ELR (cell line): ENCODE measurements at places on chromosomes 11 and 22.
A peak's percentile ranks its signal among the peaks of the same experiment; 100 is the strongest.

DNA sequence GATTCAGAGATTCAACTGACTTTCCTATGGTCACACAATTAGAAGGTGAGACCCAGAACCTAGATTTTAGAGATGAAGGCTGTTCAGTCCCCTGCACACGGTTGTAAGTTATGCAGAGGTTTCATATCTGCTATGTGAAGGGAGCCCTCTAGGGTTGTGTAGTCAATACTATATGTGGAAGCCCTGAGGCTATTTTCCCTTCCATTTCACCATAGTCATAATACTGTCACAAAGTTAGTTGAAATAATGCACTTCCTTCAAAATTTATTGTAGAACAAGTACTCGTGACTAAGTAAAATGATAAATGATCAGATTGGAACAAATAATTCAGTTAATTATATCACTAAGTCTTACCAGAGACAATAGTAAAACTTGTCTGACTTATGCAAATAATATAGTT, 48.8 kb downstream of the ENDOD1 start:
- DNase-seq: peak; percentile 66

DNA sequence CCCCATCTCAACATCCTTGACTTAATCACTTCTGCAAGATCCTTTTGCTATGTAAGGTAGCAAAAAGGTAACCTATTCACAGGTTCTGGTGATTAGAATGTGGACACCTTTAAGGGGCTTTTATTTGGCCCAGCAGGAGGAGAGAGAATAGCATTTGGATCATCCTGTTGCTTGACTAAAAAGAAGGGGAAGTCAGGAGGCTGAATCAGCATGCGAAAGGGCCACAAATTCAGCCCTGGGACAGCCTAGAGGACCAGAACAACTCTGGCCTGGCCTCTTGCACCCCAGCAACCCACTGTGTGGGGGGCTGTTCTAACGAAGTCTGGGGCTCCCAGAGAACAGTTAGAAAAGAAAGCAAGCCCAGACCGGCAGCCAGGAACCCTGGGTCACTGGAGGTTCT, 3.2 kb upstream of the HMOX1 start:
- no peak for DNase-seq

- DNase-seq: no peak
Measured at GRCh38 chr11:14549891-14550290, 29.7 kb upstream of the PSMA1 start.

- no peak for DNase-seq
Measured at GRCh38 chr22:19619144-19620009, 94.9 kb upstream of the SEPTIN5 start.

DNA sequence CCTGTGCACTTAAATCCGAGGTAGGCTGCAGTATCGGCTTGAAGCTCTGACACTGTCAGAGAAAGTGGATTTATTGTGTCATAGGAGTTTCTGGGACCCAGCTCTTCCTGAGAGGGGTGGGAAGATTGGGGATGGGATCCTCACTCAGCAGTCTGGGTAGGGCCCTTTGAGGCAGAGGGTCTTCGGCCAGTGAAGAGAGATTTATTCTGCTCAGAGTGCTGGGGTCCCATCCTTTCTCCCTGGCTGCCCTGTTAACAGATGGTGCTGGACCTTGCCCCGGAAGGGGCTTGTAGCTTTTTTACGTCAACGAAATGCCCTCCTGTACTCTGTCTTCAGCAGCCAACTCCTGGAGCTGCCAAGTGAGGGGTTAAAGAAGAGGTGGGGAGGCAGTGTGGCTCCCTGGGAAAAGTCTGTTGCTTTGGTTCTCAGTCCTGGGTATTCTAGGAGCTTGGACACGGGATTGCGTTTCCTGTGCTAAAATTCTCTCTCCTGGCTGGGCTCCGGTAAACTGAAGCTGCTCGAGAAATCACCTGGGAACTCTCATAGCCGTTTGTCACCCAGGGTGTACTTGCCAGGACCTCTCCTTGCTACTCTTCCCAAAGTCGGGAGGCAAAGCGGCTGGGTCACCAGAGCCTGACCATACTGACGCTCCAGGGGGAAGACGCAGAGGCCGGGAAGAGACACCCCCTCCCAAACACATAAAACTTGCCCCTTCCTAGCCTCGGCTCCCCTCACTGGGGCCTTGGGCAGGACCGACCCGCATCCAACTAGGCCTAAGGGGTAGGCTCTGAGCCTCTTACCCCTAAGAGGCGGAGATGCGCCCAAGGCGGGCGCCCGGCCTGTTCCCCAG, 806 bp upstream of the SMDT1 start:
- DNase-seq: no peak

- DNase-seq: no peak
Measured at GRCh38 chr22:38248280-38248679, 24.5 kb downstream of the TMEM184B start.

- DNase-seq: no peak
Measured at GRCh38 chr22:24867323-24868022, 61.5 kb downstream of the SGSM1 start.

DNA sequence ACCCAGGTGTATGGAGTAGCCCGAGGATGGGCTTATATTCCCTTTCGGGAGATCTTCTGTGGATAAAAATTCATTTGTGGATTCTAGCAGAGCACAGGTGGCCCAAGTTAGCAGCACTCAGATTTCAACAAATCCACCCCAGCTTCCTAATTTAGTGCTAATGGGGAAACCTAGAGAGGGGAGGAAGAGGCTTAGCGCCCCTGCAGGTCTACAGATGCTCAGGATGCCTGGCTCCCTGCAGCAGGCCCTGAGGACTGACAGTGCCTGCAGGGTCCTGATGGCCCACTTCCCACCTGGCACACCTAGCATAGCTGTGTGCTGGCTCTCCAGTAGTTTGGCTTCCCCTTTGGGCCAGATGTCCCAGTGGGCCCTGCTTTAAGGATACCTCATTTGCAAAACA, 6.5 kb downstream of the DGAT2 start:
- DNase-seq: no peak

- DNase-seq: no peak
Measured at GRCh38 chr11:13346470-13346869, 68.9 kb downstream of the BMAL1 start.

GRCh38 chr11:64148226-64148916, 17.5 kb downstream of the MACROD1 start:
- DNase-seq: peak; percentile 75

DNA sequence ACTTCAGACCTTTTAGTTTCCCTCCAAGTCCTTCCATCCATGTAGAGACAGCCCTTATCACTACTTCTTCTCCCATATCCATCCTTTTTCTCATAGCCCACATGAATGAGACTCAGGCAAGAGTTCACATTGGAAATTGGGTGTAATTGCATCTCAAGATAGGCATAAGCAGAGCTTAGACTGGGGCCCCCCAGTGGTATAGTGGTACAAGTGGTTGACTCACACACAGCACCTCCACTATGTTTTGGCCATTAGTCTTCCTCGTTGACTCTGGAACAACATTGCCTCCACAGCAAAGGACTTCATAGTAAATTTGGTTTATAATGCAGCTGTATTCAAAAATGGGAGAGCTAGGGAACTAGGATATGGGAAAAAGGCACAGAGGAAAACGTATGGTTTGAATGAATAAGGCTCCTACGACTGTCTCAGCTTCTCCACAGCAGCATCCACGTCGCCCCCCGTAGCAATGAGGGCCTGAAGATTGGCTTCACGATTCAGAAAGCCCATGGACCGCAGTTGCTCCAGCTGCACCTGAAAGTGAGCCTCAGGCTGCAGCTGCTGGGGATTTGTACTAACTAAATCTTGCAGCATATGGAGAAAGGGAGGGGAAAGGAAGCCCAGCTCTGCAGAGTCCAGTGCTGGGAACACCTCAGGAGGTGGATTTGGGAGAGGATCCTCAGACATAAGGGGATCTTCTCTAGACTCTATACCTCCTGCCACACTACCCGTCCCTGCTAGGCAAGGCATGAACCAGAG, 2.4 kb downstream of the UBQLN3 start:
- no peak for DNase-seq

DNA sequence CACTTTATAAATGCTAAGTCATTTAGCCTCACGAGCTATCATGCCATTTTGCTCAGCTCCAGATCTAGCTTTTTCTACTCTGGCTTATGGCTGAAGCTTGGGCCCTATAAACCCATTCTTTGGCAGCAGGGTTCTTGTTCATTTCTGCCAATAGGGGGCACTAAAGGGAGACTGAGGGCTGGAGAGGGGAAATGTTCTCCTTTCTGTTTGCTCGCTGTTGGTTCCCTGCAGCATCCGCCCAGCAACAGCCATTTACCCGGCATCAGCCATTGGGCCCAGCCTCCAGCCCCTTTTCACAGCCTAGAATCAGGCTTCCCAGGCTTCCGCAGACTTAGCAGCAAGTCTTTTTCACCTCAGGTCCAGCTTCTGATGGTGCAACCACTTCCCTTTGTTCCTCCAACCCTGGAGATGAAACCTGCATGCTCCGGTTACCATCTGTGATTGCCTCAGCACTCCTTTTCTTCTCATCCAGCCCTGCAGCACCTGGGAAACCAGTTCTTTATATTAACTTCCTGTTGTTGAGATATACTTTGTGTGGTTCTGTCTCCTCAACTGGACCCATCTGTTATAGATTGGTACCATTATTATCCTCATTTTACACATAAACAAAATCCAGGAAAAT, 4.2 kb upstream of the ME3 start:
- DNase-seq: peak; percentile 45

- no peak for DNase-seq
Measured at GRCh38 chr11:39732001-39732400, 1727.5 kb downstream of the LRRC4C start.

DNA sequence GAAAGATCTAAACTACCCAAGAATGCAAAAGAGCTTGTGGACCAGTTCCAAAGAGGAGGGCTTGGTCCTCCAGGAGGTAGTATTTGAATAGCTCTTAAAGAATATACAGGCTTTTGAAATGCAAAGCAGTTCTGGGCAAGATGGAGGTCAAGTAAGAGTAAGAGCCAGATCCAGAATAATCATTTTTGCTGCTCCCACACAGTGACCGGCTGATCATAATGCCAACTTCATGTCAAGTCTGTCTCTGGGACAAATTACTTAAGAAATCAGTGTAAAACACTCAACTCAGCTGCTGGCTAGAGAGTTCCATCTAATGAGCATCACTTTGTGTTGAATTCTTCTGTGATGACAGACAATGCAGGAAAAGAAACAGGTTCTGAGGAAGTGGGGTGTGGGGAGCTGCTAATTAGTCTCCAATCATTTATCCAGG, 250.9 kb upstream of the NARS2 start:
- no peak for DNase-seq

GRCh38 chr22:47553436-47553835, 791.0 kb downstream of the TBC1D22A start:
- no peak for DNase-seq

- DNase-seq: no peak
Measured at GRCh38 chr22:47125603-47126002, 363.2 kb downstream of the TBC1D22A start.

- DNase-seq: no peak
Measured at GRCh38 chr11:81913793-81914192, 819.9 kb downstream of the FAM181B start.

DNA sequence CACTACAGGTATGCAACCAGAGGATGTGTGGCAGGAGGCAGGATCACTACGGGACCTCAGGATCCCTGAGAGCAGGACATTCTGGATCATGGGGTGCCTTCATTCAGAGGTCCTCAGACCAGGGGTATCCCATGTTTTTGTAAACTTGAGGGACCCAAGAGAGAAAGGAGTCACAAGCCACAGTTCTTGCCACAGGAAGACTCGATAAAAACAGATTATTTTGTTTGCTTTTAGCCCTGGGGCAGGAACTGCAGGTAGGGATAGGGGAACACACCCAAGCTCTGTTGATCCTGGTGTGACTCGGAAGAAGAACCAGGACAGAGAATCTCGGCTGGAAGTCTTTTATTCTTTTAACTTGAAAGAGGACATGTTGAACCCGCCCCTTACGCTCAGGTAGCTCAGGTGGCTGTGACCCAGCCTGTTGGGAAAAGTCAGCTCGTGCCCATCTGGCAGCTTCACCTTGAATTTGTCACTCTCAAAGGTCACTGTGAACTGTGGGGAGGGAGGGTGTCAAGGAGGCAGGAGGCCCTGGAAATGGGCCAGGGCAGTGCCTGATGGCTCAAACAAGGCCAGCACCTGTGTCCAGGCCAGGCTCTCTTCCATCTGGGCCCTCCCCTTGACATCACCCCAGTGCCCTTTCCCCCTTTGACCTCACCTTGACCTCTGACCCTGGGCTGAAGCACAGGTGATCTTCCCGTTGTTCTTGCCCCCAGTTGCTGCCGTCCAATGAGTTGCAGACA, 9.8 kb downstream of the LGALS2 start:
- DNase-seq: no peak

DNA sequence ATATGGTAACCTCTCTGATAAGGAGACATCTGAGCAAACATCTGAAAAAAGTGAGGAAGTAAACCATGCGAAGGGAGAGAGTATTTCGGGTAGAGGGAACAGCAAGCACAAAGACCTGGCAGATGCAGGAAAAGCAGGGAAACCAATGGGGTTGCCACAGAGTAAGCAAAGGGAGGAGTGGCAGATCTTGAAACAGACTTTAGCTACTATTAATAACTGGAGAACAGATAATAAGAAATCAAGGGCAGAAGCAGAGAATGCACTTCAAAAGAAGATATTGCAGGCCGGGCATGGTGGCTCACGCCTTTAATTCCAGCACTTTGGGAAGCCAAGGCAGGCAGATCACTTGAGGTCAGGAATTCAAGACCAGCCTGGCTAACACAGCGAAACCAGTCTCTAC, 18.1 kb downstream of the MRTFA start:
- no peak for DNase-seq

GRCh38 chr11:10454878-10455631, at the start of gene AMPD3:
AMPD3 (plus strand) TSS chr11:10455264; CDS start chr11:10461520, 6,256 bp downstream.
- DNase-seq: peak; percentile 98

DNA sequence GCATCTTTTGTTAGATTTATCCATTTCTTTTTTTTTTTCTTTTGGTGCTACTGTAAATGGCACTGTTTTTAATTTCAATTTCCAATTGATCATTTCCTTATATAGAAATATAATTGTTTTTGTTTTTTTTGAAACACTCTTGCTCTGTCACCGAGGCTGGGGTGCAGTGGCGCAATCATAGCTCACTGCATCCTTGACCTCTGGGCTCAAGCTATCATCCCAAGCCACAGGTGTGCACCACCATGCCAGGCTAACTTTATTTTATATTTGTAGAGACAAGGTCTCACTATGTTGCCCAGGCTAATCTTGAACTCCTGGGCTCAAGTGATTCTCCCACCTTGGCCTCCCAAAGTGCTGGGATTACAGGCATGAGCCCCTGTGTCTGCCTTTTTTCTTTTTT, 16.4 kb downstream of the FRMD8 start:
- DNase-seq: no peak

GRCh38 chr11:6260207-6260726, 629 bp downstream of the CCKBR start:
- DNase-seq: no peak

DNA sequence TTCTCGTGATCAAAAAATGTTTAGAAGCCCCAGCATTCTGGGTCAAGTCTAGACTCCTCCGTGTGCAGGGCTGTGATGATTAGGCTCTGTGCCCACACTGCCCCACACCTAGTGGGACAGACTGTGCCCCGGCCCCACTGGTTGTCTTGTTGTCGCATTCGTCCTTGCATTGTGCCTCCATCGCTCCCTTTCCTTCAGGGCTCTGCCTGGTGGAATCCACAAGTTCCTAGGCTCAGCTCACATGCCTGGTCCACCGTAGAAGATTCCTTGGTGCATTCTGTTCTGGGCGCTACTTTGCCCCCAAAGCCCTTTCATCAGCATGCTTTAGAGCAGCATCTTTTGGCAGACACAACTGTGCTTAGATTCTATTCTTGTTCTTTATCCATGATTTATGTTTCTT, 23.5 kb upstream of the THY1 start:
- DNase-seq: no peak
